Stimulated activated CD4-positive, alpha-beta T cell treated with anti-CD3 and anti-CD28 coated beads, TNF-alpha, amount 100 ng/mL, for 1 hour (primary cell): ENCODE measurements at places on chromosomes 7 and 10.

DNA sequence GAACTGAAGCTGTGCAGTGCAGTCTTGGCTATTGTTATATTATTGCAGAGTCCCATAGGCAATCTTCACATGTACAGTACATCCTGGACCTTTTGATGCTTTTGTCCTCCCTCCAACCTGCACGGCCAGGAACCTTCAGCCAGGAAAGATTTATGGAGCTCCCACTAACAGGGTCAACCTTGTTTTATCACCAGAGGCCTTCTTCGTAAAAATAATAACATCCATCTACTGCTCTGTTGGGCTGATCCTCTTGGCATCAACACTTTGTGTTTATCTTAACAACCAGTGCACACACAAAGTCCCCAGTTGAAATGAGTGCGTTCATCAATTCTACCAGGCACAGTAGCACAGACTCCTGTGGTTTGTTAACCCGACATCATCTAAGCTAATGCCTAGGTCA lies 72.4 kb downstream of the AGMO start:
- no peak for DNase-seq

- no peak for DNase-seq
Observed at GRCh38 chr10:62234077-62234605, 34.5 kb downstream of the RTKN2 start.

- no peak for DNase-seq
Observed at GRCh38 chr10:87976101-87976743, 112.8 kb downstream of the PTEN start.

GRCh38 chr7:372932-373791 lies 83.2 kb downstream of the FOXL3 start:
- DNase-seq = no peak

- no peak for DNase-seq
Observed at GRCh38 chr10:67141300-67141699, 215.5 kb downstream of the LRRTM3 start.
